ENCODE measurements at places on chromosomes 5 and 9. TPM values are rescaled to one million over a fixed set of nuclear protein-coding genes. Genes with fewer than 3 reads are reported as not detected.

CEL gene
- total RNA-seq, result 1.1 TPM

PTGES2 gene
- total RNA-seq, result 56.9 TPM

AUH gene
- 13.6 TPM for total RNA-seq

CDC20B gene
- total RNA-seq, result not detected

- DNase-seq, result no peak
Measured at GRCh38 chr5:112253478-112254250, 165.4 kb downstream of the EPB41L4A start.

DNA sequence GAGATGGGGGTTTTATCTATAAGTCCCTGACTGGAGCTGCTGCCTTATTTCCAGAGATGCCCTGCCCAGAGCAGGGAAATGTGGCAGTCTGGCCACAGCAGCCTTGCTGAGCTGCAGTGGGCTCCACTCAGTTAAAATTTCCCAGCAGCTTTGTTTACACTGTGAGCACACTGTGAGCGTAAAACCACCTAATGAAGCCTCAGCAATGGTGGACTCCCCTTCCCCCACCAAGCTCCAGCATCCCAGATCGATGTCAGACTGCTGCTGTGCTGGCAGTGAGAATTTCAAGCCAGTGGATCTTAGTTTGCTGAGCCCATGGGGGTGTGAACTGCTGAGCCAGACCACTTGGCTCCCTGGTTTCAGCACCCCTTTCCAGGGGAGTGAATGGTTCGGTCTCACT lies 208.7 kb upstream of the RAI14 start:
- DNase-seq, result no peak

- peak; percentile 47 for DNase-seq
Measured at GRCh38 chr9:93907551-93908199, 47.5 kb downstream of the BARX1 start.

DNA sequence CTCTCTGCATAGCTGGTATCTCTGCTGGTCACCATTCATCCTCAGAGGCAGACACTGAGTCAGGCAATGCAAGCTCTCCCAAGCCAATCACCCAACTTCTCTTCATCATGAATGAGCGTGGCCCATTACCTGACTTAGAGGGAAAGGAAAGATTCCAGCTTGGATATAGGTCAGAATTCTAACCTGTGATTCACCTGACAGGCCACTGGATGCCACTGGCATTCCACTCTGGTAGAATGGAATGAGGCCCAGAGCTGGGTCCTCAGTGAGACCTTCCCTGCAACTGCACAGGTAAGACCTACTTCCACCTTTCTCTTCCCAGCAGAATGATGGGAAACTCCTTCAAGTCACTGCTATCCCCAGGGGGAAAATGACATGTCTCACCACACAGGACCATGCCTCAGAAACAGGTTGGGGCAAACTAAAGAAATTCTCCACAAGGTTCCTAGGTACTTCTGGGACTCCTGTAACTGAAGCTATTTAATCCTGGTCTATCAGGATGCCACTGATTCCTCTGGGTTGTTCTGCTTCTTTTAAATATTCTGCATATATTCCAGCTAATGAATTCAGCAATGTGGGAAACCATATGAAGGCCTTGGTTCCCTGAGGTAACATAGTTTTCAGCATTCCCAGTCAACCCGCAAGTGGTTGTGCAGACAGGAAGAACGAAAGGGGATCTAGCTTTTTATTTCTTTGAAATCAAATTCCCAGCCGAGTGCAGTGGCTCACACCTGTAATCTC lies 62.0 kb downstream of the SUSD1 start:
- peak; percentile 26 for DNase-seq

DNA sequence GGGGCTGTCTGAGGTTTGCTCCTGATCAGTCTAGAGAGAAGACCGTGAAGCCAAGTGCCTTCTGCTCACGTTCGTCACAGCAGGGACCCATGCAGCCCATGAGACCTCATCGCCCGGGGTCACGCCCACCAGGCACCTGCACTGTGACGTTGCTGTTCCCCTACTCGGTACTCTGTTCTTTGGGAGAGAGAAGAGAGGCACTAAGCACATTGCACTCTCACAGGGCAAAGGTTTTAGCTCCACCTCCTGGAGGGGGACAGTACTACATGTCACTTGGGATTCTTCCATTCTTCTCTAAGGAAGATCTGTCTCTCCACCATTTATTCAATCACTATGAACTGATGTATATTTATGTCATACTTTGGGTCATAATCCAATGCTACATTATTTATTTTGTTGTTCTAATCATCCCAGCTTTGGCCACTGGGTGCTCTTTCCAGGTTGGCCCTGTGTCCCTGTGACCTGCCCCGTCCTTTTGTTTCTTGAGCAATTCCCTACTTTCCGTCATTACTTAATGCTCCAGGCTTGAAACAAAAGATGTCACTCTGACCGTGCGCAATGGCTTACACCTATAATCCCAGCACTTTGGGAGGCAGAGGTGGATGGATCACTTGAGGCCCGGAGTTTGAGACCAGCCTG lies 31.4 kb upstream of the BRD3 start:
- DNase-seq, result no peak

- DNase-seq, result no peak
Measured at GRCh38 chr9:24045150-24045549, 219.1 kb upstream of the ELAVL2 start.

DNA sequence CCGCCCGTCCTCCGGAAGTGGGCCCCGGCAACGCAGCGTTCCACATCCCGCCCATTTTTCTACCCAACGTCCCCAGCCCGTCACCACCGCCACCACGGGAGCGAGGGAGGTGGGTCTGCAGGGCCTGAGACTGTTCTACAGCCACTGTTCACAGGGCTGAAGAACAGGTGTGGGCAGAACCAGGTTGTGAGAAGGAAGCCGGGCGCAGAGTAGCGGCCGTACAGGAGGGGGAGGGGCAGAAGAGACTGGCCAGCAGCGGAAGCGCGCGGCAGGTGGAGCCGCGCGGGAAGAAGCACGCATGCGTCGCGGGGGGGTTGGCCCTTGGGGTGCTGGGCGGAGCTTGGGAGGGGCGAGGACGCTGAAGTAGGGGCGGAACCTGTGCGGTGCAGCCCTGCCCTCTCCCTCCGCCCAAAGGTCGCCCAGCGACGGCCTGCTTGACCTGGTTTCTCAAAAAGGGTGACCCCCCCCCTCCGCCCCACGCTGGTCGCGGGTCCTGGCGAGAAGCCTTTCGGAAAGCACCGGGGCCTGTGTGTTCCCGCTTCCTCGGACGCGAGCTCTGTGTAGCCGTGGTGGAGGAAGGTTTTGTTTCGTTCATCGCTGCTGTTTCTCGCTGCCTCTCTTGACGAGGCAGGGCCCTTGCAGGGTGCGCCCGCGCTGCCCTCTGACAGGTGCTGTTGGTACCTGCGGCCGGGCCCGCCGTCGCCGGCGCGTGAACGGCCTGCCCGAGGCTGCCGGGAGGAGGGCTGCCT lies 7.8 kb upstream of the MGAT1 start:
- DNase-seq, result peak; percentile 98

DNA sequence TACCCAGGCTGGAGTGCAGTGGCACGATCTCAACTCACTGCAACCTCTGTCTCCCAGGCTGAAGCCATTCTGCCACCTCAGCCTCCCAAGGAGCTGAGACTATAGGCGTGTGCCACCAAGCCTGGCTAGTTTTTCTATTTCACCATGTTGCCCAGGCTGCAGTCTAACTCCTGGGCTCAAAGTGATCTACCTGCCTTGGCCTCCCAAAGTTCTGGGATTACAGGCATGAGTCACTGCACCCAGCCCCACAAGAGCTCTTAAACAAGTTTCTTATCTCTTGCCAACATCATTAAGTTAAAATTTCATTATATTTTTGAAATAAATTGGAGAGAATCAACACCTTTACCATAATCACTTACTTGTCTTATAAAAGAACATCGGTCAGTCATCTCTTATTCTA lies 280.3 kb downstream of the ARHGEF28 start:
- DNase-seq, result no peak

- no peak for DNase-seq
Measured at GRCh38 chr5:146880966-146881365, 2.4 kb upstream of the PPP2R2B start.

GRCh38 chr5:128574041-128574440 lies 36.0 kb upstream of the FBN2 start:
- DNase-seq, result no peak

GRCh38 chr5:33369485-33370465 lies 71.0 kb upstream of the TARS1 start:
- no peak for DNase-seq

GRCh38 chr5:172832383-172833315 lies 1.4 kb upstream of the ERGIC1 start:
- no peak for DNase-seq

- DNase-seq, result no peak
Measured at GRCh38 chr5:143992496-143992895, 178.0 kb downstream of the YIPF5 start.

GRCh38 chr9:130117816-130118632 lies 54.2 kb upstream of the NCS1 start:
- DNase-seq, result no peak

DNA sequence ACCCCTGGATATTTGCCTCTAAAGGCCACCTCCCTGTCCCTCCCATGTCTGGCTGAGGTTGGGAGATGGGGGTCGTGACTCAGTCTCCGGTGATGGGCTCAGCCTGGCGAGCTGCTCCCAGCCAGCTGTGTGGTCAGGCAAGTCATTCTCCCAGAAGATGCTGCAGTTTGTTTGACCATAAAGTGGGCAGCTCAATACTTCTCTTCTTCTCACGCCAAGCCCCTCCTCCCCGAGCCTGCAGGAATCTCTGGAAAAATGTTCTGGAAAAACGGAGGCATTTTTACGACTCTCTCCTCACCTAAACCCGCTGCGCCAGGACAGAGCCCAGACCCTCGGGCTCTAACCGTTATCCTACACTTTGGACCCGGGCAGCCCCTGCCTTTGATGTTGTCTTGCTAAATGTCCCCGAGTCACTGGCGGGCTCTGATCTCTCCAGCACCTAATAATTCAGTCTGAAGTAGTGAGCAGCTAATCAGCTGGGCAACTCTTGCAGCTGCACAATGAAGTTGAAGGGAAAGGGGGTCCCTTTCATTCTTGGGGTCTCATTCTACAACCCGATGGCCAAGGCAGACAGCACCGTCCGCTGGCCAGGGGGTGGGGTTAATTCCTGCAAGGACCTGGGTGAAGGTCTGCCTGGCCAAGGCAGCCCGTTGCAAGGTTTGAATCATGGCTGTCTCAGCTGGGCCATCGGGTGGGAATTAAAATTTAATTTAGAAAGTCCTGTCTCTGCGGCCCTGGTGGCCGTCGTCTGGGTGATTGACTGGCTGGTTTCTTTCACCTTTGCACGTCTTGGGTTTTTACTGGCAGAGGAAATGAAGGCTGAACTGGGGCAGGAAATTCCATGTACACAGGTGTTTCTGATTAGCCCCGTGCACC lies 12.3 kb downstream of the DCANP1 start:
- DNase-seq, result no peak

- no peak for DNase-seq
Measured at GRCh38 chr5:173740400-173740799, 124.0 kb upstream of the BOD1 start.

- DNase-seq, result no peak
Measured at GRCh38 chr5:71862507-71863060, 143.5 kb downstream of the CARTPT start.

GRCh38 chr5:171410181-171410580 lies 9.3 kb upstream of the FGF18 start:
- no peak for DNase-seq

GRCh38 chr5:163821142-163821541 lies 315.7 kb downstream of the MAT2B start:
- no peak for DNase-seq

DNA sequence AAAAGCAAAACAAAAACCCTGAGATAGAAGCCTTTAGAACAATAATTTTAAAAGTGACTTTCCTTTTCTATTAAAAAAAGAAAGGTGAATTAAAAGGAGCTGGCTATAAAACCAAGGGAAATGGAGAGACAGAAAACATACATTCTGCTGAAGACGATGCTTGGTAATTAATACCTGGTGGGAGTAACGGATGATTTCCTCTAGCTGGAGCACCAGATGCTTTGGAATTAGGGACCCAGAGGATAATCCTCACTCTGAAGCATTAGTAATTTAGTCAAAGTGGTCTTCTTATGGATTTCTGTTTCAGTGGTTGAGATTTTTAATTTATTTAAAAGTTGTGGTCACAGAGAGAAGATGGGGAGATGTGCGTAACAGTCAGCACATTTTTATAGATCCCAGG lies 982.5 kb downstream of the TLE4 start:
- no peak for DNase-seq

DNA sequence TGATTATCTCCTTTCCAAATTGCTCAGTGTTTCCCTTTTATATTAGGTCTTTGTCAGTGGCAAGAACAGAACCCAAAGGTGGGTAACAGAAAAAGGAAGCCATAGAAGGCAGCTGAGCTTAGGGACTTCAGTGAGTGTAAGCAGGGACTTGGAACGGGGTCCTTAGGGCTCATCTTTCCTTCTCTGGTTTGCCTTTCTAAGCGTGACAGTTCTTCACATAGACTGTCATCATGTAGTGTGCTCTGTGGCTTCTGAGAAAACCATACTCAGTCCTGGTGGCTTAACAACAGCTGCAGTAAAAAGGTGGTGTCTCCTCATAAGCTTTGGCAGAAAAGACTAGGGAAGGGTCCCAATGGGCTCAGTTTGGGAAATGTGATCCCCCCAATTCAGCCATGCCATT lies 108.8 kb downstream of the SLC12A2 start:
- DNase-seq, result no peak

- no peak for DNase-seq
Measured at GRCh38 chr5:113187906-113188305, 211.3 kb downstream of the DCP2 start.

DNA sequence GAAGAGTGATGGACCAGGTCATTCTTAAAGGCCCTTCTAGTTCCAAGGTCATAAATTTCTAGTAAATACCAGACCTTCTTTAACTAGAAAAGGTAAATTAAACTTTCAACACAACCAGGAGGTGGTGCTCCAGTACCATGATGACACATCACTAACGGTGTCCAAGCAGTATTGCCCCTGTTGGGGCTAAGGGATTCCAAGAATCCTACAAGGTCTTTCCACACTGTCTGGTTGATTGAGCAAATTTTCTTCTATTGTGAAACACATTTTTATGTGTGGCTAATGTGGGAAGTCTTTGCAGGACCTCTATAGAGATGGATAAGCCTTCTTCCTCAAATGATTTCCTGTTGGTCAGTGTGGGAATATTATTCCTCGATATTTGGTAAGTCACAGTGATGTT lies 459.6 kb upstream of the PAPPA start:
- no peak for DNase-seq

DNA sequence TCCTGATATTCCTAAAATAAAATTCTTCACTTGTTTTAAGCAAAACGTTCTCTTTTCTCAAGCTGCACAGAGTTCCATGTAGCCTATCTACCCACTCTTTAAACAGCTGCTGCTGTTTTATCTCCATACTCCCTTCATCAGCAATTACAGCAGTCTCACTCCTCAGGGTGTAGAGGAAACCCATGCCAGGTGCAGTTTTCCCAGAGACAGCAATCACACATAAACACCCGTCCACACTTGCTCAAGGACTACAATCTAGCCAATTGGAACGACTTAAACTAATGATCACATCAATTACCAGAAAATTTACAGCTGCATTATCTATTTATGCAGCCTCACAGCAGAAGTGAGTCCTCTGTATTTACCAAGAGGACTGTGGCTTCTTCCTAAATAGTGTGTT lies 141.7 kb downstream of the HTR1A start:
- no peak for DNase-seq
